Fibroblast of the aortic adventitia (primary cell): ENCODE measurements at places on chromosomes 7 and 10.
A peak's percentile ranks its signal among the peaks of the same experiment; 100 is the strongest.

DNA sequence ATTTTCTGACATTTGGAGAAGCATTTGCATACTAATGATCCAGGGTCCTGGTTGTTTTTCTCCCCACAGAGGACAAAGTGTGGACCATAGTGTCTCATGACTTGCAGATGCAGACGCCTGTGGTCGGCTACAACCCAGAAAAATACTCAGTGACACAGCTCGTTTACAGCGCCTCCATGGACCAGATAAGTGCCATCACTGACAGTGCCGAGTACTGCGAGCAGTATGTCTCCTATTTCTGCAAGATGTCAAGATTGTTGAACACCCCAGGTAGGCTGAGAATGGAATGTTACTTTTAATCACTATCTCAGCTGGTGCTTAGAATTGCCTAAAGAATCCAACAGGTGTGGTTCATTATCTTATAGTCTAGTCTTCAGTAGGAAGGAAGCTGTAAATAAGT, 951.5 kb upstream of the C7orf33 start:
- no peak for DNase-seq

- DNase-seq: peak; percentile 40
Observed at GRCh38 chr10:106573106-106573505, 591.4 kb downstream of the SORCS1 start.

- peak; percentile 91 for DNase-seq
Observed at GRCh38 chr10:30865141-30865926, 166.3 kb downstream of the ZNF438 start.

DNA sequence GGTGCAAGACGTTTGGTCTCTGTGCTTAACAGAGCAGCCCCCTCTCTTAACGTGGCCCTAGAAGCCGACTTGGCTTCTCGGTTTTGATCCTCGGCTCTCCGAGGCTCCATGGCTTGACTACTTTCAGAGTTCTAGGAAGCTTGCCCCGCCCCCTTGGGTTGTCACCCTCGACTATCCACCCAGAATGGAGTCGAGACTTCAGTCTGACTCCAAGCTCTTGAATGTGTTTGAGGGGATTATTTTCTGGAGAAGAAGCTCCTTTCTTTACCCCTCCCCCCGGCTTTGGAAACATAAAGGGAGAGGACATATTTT, 448 bp downstream of the SEC24C start:
- peak; percentile 62 for DNase-seq

DNA sequence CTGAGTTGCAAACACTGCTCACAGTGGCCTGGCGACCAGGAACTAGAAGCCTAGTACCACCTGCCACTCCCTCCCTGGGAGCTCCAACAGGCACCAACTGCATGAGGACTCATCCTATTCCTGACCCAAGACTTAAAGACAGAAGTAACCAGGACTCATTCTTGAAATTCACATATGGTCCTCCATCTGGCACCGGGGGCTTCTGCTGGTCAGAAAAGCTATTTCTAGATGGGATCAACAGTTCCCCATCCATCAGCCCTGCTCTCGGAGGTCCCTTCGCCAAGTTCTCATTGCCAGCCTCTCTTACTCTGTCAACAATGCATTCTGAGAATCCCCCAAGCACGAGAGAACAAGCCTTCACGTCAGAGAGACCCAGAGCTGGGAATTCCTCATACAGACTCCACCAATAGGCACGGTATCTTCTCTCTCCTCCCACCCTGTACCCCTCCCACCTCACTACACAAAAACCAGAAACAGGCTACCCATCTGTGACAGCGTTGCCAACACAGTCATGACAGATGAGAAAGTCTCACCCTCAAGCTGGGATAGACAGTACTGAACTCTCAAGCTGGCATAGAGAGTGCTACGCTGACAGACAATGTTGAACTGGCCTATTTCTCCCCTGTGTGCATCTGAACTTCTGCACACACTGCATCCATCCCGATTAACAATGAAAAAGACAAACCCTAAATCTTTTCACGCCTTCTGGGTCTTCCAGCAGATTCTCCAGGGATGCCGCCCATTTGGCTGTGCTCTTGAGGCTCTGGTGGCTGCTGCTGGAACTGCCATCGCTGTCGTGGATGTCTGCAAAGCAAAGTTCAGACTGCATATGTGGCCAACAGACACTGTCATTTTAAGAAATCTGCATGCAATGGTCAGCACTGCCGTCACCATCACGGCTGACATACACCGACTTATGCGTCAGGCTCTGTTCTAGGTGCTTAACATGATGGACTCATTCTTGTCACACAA, 15.6 kb downstream of the RGS10 start:
- no peak for DNase-seq
